ENCODE measurements at places on chromosomes 7 and 10.

GRCh38 chr7:17545348-17545747 lies 246.9 kb downstream of the AHR start:
- DNase-seq = no peak

DNA sequence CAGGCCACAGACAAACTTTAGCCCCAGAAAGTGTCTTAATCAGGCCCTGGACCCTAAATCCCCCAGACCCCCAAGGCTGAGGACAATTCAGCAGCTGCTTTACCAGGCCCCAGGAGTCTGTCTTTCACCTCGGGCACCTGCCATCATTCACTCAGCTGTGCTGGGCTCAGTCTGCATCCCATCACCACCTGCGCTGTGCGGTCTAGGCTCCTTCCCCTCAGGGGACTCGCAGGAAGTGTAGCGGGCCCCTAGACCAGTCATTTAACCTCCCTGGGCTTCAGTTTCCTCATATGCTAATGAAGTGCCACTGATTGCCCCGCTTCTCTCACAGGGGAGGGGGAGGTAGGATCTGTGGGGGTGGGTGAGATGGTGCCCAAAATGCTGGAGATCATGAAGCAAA lies 76.4 kb upstream of the ZMIZ1 start:
- DNase-seq = no peak

DNA sequence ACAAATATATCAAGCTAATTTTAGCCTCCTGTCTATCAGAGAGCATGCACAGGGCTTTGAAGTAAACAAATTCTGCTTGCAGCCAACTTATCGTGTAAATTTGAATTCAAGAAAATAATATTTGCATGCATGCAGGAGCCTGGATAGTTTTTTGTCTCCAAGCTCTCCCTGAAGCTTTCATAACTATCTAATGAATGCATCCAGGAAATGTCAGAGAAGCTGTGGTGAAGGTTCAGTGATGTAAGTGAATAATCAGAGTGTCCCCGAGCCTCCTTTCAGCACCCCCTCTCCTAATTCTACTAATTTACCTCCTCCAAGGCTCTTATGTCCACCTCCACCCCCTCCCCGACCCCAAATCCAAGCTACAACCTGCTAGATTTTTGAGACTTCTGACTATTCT lies 172.0 kb upstream of the ZNF32 start:
- DNase-seq = no peak

DNA sequence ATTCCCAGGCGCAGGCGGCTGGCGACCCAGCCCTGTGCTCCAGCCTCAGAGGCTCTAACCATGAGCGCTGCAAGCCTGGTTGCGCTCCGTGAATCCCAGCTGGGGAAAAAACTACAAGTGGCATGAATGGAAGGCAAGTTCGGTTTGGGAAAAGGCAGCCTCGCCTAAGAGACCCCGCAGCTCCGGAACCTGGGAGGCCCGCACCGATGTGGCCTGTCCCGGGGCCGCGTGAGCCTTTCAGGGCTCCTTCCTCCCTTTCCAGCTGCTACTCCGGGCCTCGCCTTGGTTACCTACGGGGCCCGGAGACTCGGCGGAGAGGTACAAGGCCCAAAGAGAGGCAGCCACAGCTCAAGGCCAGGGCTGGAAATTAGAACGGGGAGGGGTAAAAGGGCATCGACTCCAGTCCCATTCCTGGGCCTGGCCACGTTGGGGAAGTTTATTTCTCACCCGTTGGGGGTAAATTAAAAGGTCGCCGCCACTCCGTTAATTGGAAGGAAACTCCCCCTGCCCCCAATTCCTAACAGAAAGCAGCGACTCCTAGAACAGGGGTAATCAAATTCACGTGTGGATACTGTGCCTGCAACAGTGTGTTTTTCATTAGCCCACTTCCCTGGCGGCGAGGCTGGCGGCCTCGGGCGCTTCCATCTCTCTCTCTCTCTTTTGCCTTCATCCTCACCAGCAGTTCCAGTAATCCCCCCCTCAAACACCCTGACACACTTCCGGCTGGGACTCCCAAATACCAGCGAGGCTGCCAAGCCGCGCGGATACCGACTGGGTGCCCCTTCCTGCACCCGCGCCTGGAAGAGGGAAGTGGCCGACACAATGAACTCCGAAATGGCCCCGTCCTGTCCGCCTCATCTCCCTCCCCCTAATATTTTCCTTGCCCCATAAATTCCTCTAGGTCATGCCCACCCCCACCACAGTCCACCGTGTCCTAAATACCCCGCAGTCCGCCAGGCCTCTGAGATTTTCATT lies 1.5 kb upstream of the HOXA9 start:
- no peak for DNase-seq

DNA sequence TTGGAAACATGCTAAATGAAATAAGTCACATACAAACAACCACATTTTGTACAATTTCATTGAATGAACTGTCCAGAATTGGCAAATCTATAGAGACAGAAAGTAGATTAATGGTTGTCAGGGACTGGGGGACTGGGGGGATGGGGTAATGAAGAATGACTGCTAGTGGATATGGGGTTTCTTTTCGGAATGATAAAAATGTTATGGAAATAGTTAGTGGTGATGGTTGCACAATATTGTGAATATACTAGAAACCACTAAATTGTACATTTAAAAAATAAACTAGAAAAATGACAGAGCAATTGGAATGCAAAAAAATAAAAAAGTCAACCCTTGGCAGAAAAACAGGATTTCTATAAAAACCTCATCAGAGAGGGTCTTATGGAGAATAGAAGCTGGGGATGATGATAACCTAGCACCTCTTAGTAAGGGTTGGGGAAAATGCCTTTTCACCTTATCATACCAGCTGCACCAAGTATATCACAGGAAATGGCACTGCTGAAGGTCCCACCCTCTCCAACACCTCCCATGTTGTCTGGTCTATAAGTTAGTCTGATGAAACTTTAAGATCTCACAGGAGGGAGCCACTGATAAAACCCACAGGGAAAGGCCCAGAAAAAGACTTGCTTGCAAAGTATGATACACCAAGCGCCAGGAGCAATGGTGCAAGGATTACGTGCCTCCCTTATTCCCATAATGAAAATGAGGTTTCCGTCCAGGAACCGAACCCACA lies 23.1 kb upstream of the JAZF1 start:
- DNase-seq = no peak

GRCh38 chr10:43946445-43946844 lies 297.8 kb upstream of the ZNF32 start:
- DNase-seq = no peak

- DNase-seq = no peak
These were observed 52.4 kb upstream of the PFKP start for GRCh38 chr10:3014968-3015367.

DNA sequence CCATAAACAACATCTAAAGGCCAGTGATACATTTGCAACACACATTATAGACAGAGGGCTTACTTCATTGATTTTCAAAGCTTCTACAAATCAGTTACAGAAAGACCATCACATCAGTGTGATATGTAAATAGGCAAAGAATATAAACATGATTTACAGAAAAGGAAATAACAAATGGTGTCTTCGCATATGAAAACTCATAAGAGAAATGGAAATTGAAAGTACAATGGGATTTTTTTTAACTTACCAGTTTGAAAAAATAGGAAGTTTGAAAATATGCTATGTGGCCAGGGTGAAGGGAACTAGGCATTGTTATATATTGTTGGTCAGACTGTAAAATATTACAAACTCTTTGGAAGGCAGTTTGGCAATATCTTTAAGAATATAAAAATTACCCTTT lies 27.3 kb downstream of the SEC23IP start:
- no peak for DNase-seq

Measured in activated naive CD4-positive, alpha-beta T cell treated with Interleukin-2 at 50 U/mL for 16 hours (primary cell).